ENCODE measurements at places on chromosomes 2 and 18. TPM values are rescaled to one million over a fixed set of nuclear protein-coding genes. Genes with fewer than 3 reads are reported as not detected.

GRCh38 chr2:42368817-42369531 lies 8.0 kb upstream of the COX7A2L start:
- no peak for DNase-seq
- no peak overlapping the region for H3K27ac ChIP-seq
- H3K27me3 ChIP-seq = no peaks in the 10 kb centered on the region

GRCh38 chr2:224217233-224217961 lies 178.3 kb upstream of the SERPINE2 start:
- H3K4me1 ChIP-seq = no peaks in the 10 kb centered on the region
- no peak for DNase-seq
- no peaks in the 10 kb centered on the region for H3K27me3 ChIP-seq
- no peak overlapping the region for H3K27ac ChIP-seq
- no peaks in the 10 kb centered on the region for H3K36me3 ChIP-seq

DNA sequence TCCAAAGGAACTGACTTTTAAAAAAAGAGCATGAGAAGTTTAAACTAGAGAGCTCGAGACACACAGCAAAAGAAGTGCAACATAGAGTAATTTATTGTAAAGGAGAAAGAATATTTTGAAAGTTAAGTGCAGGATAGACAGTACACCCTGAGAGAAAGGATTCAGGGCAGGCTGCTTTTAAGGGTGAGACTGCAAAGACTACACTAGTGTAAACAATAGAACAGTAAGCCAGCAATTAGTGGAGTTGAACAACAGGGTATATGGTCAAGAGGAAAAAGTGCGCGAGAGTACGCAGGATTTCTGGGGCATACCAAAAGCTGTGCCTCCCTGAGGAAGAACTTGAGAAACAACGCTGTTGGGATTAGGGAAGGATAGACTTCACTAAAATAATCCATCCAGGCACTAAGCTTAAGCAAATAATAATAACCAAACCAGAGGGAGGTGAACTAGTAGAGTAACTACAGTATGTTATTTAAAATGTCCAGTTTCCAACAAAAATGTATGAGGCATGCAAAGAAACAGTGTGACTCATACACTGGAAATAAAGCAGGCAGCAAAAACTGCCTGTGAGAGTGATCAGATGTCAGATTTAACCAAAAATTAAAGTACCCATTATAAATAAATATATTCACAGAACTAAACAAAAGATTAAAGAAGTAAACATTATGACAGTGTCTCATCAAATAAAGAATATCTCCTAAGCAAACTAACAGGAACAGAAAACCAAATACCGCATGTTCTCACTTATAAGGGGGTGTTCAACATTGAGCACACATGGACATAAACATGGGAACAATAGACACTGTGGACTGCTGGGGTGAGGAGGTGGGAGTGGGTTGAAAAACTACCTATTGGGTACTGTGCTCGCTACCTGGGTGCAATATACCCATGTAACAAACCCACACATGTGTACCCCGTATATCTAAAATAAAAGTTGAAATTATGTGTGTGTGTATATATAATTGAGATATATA lies 40.5 kb upstream of the EMILIN2 start:
- H3K4me1 ChIP-seq = no peaks in the 10 kb centered on the region
- no peaks in the 10 kb centered on the region for H3K27me3 ChIP-seq
- no peak for DNase-seq
- H3K4me3 ChIP-seq = no peak overlapping the region

DNA sequence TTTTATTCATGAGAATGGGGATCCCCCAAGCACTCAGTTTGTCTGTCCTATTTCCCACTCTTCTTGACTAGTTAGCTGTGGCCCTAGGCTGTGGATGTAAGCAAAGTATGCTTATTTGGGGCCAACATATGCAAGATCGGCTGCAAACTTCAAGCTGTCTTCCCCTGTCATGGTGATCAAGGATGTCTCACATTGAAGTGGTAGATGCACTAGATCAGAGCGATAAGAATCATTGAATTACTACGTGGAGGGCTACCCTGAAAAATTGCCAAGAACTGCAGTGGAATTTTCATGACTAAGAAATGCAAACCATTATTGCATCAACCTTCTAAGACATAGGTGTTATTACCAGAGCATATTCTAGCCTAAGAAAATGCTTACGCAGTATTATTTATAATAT lies 527.4 kb downstream of the RNF144A start:
- no peaks in the 10 kb centered on the region for H3K36me3 ChIP-seq
- no peak overlapping the region for H3K27ac ChIP-seq
- H3K4me3 ChIP-seq = no peak overlapping the region
- peaks cover 15% of the 10 kb centered on the region for H3K4me1 ChIP-seq
- H3K27me3 ChIP-seq = no peaks in the 10 kb centered on the region
- no peak for DNase-seq

DNA sequence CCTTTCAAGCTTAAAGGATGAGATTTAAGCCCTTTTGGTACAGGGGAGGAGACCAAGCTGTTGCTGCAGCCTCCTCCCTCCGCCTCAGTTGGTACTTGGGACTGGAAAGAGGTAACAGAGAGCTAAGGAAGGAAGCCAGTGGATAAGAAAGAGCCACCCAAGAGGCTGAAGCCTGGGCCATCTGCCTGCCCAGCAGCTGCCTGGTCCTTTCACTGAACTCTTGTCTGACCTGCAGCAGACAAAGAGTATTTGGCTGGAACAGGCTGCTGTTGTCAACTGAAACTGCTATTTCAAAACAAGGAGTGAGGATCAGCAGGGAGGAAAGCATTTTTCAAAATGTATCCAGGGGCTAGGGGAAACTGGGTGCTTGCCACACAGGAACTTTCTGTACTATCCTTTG lies 30.3 kb downstream of the TNS1 start:
- no peaks in the 10 kb centered on the region for H3K36me3 ChIP-seq
- H3K4me1 ChIP-seq = no peaks in the 10 kb centered on the region
- no peak overlapping the region for H3K27ac ChIP-seq
- H3K27me3 ChIP-seq = peaks cover 2% of the 10 kb centered on the region
- DNase-seq = no peak

DNA sequence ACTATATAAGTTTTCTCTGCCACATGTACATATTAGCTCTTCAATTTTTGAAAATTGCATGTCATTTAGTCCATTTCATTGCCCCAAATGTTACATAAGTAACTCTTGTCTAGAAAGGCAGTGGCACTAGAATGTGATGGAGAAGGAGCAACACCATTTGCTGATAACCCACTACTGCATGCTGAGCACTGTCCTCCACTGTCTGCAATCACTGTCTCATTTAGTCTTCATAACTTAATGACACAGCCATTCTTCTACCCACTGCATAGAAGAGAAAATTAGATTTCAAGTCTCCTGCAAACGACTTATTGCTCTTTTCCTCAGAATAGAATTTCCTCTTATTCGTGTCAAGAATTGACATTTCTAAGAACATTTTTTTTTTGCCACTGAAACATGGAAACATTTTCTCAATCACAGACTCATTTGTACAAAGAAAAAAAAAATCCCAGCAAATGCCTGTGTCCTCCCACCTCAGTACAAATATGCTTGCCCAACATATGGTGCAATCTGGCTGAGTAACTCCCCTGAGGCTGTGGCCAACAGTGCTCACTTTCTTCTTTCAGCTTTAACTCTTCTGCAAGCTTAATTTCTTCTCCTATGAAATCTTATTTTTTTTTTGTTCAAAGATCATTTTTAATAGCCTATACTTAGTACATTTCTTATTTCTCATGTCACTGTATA lies 768.6 kb upstream of the HS6ST1 start:
- no peak for DNase-seq
- no peaks in the 10 kb centered on the region for H3K4me1 ChIP-seq
- H3K4me3 ChIP-seq = no peak overlapping the region

DNA sequence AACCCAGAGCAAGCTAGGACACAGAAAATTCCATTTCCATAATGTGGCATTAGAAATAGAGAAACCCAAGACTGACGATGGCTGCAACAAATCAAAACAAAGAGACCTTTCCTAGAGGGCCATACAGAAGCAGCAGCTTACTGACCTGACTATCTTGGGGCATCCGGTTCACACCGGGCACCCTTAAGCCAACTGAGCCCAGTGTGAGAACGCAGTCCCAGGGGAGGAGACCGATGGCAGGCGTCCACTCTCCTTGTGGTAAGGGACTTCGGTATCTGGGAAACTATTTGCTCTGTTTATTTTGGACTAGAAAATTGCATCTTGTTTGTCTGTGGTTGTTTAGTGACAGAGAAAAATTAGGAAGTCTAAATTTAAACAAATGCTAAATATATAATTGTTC lies 244.8 kb upstream of the COPS8 start:
- H3K36me3 ChIP-seq = no peaks in the 10 kb centered on the region
- H3K4me3 ChIP-seq = no peak overlapping the region
- H3K27ac ChIP-seq = no peak overlapping the region
- H3K4me1 ChIP-seq = no peaks in the 10 kb centered on the region
- peaks cover 2% of the 10 kb centered on the region for H3K27me3 ChIP-seq

The SLC5A7 gene
- not detected for total RNA-seq

The CSRNP3 gene
- not detected for total RNA-seq
